ENCODE measurements at places on chromosomes 7 and 10.

- DNase-seq = peak; percentile 76
These were observed 13.0 kb upstream of the AKR1E2 start for GRCh38 chr10:4813023-4813422.

DNA sequence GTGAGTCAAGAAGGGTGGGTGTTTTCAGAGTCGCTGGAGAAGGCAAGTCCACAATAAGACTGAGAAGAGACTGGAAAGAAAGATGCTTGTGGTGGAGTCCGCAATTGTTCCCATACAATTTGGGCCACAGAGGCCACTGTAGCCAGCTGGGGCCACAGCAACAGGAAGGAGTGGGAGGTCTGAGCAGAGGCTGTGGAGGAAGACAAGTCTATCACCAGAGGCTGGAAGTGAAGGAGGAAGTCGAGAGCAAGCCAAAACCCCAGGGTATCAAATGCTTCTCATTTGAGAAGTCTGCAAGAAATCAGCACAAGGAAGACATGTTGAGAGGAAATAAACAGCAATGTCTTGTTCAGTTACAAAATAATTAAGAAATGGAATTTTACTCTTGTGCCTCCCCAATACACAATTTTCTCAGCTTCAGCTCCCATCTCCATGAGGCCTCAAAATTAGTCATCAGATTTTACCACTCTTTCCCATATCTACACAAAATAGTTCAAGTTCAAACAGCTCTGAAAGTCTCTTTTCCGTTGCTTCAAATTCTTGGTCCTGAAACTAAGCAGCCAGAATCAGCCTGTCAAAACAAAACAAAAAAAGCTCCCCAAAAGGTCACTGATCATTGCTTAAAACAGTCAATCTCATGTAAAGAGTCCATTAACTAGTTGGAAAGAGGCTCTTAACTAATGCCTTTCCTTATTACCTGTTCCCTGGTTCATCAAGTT is 31.6 kb downstream of the SLC16A12 start:
- no peak for DNase-seq

DNA sequence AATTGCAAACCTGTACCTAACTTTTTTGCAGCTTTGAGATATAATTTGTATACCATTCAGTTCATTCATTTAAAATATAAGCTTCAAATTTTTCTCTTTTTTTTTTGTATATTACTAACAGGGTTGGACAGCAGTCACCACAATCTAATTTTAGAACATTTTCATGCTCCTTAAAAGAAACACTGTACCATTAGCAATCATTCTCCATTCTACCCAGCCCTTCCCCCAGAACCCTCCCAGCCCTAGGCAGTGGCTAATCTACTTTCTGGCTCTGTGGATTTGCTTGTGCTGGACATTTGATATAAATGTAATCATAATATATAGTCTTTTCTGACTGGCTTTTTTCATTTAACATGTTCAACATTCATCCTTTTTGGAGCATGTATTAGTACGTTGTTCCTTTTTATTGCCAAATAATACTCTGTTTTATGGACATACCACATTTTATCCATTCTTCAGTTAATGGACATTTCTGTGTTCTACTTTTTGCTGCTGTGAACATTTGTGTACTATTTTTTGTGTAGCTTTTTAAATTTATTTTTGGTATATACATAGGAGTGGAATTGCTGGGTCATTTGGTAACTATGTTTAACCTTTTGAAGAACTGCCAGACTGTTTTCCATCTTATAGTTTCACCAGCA is 40.9 kb upstream of the ST7 start:
- DNase-seq = no peak

DNA sequence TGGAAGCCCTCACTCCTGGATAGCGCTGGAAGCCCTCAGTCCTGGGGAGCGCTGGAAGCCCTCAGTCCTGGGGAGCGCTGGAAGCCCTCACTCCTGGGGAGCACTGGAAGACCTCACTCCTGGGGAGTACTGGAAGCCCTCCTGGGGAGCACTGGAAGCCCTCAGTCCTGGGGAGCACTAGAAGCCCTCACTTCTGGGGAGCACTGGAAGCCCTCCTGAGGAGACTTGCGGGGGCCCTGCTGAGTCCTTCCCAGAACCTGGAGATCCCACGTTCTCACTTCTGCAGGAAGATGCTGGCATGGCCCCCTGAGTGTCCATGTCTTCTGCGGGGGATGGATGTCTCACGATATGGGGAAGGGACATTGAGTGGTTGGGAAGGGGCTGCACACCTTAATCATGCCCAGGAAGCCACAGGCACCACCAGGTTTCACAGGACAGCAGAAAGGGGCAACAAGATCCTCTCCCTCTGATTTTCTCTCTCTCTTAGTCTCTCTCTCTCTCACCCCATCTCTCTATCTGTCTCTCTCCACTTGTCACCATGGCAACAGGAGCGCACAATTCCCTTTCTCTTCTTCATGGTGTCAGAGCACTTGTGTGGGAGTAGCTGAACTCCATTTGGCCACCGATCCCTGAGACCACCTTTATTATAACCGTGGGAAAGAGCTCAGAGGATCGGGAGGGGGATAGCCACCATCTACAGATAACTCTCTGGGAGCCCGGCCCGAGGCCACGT is 267.0 kb downstream of the TCERG1L start:
- DNase-seq = no peak

GRCh38 chr7:3439333-3440030 is 138.4 kb downstream of the SDK1 start:
- peak; percentile 95 for DNase-seq

GRCh38 chr10:118488710-118489497 is 106.5 kb downstream of the PRLHR start:
- no peak for DNase-seq

DNA sequence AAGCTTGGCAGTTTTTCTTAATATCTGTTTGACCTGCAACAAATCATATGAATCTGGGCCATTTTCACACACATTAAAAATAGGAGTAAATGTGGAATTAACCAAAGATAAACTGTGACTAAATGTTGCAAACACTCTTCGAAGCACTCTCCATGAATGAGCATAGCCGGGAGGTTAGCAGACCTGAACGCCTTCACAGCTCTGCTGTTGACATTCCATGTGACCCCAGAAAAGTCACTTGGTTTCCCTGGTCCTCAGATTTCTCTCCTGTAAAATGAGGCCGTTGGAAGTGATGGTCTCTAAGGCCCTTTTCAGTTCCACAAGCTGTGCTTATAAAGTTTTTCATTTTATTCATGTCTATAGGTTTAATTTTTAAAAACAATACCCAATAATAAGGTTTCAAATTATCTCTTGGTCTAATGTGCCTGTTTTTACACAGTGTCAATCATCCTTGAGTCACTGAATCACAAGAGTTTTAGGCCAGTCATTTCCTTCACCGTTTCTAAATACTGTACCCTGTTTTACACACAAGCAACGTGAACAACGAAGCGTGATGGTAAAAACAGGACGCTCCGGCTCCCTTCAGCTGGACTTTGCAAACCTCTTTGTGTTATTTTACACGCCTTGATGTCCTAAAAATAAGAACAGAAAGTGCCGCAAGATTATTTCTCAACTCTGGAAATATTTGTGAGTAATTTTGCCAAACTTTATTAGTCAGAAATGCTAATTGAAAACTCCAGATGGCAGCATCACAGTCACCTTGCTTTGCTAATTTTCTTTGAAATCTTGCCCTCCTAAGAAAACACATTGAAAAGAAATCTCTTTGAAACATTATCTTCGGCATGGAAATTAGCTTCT is 38.6 kb upstream of the MET start:
- peak; percentile 84 for DNase-seq

- DNase-seq = no peak
These were observed 162.3 kb downstream of the CAMK1D start for GRCh38 chr10:12511651-12512050.

GRCh38 chr7:117074378-117074777 is 121.1 kb downstream of the ST7 start:
- DNase-seq = no peak

DNA sequence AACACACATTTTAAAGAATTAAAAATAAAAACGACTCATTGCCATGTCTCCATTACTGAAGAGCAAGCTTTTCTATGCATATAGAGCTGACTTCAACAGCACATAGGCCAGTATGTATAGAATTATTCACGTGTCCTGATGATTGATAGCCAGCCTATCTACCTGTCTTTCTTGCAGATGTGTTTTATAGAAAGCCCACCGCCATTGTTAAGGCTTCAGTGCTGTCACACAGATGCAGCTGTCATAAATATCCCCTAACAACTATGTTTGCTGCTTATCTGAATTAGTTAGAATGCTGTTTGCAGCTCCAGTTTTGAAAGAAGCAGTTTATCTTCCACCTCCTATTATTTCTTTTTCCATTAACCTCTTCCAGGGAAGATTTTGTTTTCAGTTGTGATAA is 235.9 kb downstream of the SLC25A13 start:
- no peak for DNase-seq

DNA sequence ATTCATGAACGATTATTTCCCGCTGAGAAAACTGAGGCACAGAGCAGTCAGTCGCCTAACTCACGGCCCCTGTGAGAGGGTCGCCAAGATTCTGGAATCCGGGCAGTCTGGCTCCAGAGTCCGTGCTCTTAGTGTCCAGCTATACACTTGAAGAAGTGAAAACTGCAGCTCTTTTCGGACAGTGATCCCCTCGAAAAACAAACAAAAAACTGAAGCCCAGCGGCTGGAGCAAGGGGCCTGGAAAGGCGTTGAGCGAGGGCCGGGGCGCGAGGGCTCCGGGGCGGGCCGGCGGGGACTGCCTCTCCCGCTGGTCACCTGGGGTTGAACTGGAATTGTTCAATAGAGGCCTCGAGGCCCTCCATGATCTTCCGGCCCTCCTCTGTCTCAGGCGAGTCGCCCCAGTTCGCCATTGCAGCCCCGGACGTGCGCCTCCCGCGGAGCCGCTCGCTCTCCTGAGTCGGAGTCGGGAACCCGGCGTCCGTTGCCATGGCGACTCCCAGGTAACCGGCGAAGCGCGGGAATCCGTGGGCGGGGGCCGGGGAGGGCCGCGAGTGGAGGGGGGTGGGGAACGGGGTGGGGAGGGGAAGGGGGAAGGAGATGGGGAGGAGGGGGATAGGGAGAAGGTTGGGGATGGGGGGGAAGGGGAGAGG is 881 bp downstream of the C10orf67 start:
- no peak for DNase-seq

DNA sequence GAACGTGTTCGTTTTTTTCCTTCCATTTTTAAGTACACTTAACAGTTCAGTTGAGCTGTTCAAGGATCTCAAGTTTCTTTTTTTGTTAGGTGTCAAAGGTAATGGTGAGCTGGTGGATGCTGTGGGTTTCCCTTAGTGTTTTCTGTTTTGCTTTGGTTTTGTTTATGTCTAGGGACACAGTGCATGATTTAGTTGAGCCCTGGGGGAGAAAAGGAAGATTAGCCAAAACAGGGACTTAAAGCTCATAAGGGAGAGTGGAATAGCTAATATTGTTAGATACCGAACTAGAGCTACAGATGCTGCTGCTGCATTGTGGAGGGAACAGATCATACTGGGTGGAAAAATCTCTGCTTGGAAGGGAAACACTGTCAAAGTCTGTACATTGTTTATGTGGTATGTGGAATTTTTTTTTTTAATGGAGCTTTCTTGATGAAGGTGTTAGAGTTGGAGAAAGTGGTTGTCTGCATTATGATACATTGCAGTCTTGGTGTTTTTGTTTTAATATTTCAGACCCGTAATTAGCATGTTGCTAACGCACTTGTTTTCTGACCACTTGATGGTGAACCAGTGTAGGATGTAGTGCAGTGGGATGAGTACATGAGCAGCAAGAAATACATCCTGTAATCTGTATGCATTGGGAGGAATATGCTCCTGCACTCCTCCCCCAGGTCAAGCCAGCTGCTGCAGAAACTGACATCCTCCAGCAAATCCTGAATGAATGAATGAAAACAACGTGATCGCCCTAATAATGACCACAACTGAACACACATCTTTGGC is 2.1 kb downstream of the GLCCI1 start:
- DNase-seq = no peak

DNA sequence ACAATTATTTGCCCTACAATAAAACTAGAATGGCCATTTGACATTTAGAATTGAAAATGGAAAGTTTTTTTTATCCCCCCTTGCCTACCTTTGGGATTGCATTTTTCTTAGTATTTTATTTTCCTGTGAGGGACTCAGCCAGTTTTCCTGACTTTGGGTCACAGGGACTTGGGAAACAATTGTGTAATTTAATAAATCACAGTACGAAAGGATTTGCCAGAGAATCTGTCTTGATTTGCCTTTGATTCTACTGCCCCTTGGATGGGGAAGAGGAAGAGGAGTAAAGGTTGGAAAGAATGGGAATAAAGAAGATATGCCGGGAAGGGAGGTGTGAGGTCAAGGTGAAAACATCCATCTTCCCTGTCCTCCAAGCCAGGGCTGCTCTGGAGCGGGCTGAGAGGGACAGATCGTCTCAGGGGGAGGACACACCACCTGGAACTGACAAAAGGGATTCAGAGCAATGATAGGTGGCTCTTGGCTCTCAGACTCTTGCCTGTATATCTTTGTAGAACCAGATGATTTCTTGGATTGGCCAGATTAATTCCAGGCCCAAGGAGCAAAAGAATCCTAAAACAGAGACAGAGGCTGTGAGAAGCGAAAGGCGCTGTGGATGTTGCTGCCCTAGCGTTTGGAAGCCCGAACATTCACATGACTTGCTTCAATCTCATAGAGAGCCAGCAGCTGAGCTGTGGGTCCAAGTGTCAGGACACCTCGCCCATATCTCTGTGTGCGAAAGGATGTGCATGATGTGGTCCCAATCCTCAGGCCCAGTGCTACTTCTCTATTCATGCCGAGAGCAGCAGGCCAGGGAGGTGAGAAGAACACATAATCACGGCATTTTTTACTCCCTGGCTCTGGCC is 50.3 kb upstream of the ZEB1 start:
- no peak for DNase-seq

DNA sequence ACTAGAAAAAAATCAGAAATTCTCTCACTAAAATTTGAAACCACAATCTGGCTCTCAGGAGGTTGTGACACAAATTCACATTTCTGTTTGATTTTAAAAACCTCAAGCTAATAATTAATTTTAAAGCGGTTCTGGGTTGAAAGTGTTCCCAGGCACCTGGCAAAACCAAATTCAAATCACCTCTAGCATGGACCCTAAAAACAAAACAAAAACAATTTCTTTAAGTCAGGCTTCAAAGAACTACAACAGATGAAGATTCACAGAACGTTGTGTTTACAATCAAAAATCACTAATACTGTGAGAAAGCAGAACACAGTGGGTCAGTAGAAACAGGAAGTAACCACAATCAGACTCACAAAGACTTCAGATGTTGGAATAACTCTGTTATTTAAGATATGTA is 7.2 kb upstream of the RELN start:
- no peak for DNase-seq

DNA sequence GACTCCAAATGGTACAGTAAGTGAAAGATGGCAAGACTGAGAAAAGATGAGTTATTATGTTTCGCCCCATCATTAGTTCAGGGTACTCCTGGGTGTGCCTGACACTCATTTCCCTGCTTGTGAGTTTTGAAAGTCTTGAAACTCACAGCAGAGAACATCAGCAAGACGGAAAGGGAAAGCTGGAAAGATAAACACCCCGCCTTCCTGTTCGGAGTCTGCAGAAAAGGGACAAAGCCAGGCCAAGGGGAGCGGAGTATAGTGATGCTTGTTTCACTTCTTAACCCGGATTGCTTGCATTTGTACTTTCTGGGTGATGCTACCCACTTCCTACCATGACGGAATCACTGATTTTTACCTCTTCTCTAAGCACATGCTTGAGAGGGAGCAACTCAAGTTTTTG is 294.5 kb downstream of the FRMD4A start:
- no peak for DNase-seq
